Motor neuron (in vitro differentiated cells): ENCODE measurements at places on chromosomes 7 and 10. TPM values are rescaled to one million over a fixed set of nuclear protein-coding genes. Genes with fewer than 3 reads are reported as not detected.

The NOS3 gene
- total RNA-seq = 3.2 and 4.0 TPM in 2 replicates

The AGAP5 gene
- total RNA-seq = 3.8 and 4.5 TPM in 2 replicates

The SYT15B gene
- 0.18 and 1.2 TPM in 2 replicates for total RNA-seq

The RASA4B gene
- total RNA-seq = 6.7 and 7.3 TPM in 2 replicates

The NACAD gene
- total RNA-seq = 4.7 and 5.2 TPM in 2 replicates

The CPED1 gene
- 0.40 and 0.58 TPM in 2 replicates for total RNA-seq
